CD4-positive, CD25-positive, alpha-beta regulatory T cell (primary cell): ENCODE measurements at places on chromosomes 13 and 19. TPM values are rescaled to one million over a fixed set of nuclear protein-coding genes. Genes with fewer than 3 reads are reported as not detected.

The C19orf81 gene
- not detected for polyA plus RNA-seq

The GRIN2D gene
- not detected for polyA plus RNA-seq

GRCh38 chr19:53193535-53194222, 521 bp upstream of the ZNF665 start:
- peaks cover 29% of the 10 kb centered on the region for H3K4me1 ChIP-seq
- H3K27ac ChIP-seq: no peak overlapping the region
- peak overlapping the region; percentile 71 for H3K4me3 ChIP-seq
- no peaks in the 10 kb centered on the region for H3K27me3 ChIP-seq
- no peak for DNase-seq

DNA sequence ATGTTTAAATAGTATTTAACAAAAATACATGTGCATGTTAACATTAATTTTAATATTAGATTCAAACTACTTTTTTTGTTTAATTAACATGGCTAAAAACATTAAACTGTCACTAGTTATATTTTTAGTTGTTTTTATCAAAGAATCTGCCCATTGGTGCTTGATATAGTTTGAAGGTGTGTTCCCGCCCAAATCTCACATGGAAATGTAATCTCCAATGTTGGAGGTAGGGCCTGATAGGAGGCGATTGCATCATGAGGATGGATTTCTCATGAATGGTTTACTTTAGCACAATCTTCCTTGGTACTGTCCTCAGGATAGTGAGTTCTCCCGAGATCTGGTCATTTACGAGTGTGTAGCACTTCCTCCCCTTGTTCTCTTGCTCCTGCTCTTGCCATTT, 2459.4 kb downstream of the PCDH9 start:
- no peaks in the 10 kb centered on the region for H3K36me3 ChIP-seq
- H3K27ac ChIP-seq: no peak overlapping the region
- H3K27me3 ChIP-seq: no peaks in the 10 kb centered on the region
- H3K4me1 ChIP-seq: no peaks in the 10 kb centered on the region
